Panc1 (cell line): ENCODE measurements at places on chromosomes 2 and 18. TPM values are rescaled to one million over a fixed set of nuclear protein-coding genes. Genes with fewer than 3 reads are reported as not detected.

DNA sequence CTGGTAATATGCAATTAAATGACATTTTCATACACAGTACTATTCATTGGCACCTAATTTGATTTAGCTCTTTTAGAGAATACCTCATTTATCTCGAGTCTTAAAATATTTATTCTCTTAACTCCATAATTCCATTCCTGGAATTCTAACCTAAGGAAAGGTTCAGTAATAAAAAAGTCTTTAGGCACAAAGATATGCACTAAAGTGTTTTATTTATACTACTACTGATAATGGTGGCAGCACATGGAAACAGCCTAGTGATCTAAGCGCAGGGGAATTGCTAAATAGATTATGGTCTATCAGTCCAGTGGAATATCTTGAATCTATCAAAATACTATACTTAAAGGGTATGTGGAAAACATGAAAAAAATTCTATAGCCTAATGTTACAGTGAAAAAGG, 142.5 kb upstream of the LTBP1 start:
- DNase-seq: no peak

The FBXO15 gene
- total RNA-seq: 1.9 TPM

DNA sequence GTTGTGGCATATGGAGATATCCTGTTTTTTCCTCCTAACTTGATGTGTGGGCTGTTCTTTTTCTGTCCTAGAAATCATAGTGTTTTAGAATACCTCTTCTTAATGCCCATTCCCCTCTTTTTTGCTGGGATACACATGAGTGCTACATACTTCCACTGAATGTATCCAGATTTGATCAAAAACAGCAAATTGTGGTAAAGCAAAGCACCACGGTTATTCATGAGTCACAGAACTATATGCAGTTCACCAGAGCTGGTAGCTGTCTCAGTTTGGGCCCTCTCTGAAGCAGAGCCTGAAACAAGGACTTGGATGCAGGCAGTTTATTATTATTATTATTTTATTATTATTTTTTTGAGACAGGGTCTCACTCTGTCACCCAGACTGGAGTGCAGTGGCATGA, 69.9 kb upstream of the CTLA4 start:
- DNase-seq: no peak

The CD207 gene
- total RNA-seq: not detected

The NEMP2 gene
- 12.0 TPM for total RNA-seq

DNA sequence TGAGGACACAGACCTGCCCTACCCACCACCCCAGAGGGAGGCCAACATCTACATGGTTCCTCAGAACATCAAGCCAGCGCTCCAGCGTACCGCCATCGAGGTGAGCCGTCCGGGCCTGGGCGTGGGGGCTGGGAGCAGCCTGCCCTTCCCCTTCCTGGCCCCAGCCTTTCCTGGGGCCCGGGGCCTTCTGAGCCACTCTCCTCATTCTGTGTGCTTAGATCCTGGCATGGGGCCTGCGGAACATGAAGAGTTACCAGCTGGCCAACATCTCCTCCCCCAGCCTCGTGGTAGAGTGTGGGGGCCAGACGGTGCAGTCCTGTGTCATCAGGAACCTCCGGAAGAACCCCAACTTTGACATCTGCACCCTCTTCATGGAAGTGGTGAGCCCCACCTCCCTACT, 157.9 kb downstream of the DYSF start:
- DNase-seq: no peak

- no peak for DNase-seq
These were observed 383.9 kb upstream of the HS6ST1 start for GRCh38 chr2:128702616-128703015.

- DNase-seq: no peak
These were observed 44.3 kb downstream of the AQP4 start for GRCh38 chr18:26821181-26821580.

DNA sequence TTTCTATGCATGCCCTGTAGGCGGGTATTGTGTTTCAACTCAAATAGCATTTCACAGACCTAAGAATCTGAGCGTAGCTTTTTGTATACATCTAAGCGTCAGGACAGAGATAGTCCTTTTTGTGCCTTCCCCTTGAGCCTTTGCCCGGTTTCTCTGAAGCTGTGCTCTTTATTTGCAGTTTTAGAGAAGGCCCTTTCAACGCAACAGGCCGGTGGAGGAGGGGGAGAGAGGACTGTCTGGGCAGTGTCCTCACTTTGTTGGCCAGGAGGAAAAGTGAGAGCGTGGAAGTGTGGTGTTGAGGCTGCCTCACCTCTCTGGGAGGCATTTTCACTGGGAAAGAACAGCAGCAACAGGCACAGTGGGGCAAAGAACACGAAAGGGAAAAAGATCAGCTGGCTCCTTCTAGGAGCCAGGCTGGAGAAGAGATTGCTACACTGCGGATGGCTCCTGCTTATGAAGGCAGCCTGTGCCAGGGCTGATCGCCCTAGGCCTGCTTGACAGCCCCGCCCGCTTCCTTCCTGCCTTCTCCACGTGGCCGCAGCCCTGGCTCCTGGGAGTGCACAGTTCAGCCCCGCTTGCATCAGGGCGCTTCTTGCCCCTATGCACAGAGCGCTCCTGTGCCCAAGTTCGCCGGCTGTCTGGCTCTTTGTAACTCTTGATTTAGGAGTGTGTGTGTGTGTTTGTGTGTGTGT, 195.6 kb upstream of the POU3F3 start:
- no peak for DNase-seq

GRCh38 chr2:152682663-152683062, 34.6 kb downstream of the PRPF40A start:
- DNase-seq: no peak

DNA sequence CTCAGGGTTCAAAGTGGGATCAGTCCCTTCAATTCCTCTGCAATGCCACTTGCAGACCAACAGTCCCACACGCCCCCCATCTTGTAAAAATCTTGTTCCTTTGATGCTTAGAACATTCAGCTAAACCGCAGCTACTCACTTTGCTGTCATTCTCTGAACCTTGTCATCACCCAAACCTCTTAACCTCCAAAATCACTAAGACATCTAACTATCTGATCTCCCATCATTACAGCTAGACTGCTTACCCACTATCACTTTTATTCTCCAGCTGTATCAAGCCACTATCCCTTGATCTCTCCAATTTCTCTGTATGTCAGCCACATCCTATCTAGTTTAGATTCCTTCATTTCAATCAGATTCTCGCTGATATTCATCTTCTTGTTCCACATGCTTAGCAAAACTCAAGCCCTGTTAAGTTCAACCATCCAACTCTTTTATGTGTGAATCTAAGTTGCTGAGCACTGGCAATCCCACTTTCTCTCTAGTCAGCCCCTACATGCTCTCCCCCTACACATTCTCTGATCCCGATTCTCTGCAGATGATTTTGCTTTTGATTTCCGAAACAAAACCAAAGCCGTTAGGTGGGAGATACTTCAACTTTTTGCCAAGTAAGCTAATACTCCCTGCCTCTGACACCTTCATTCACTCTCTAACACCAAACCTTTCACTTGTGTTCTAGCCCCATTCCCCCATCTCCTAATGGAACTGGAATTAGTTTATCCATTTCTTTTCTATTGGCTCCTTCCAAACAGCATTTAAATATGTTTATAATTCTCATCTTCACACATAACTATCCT, 4.6 kb downstream of the GTF3C2 start:
- no peak for DNase-seq

- DNase-seq: no peak
These were observed 49.9 kb upstream of the DAPL1 start for GRCh38 chr2:158745067-158745865.

- DNase-seq: no peak
These were observed 241.2 kb downstream of the ATAD2B start for GRCh38 chr2:23685706-23686105.

GRCh38 chr2:212532585-212532984, 6.0 kb downstream of the ERBB4 start:
- DNase-seq: no peak

The MGAT5 gene
- total RNA-seq: 22.1 TPM

The C2orf15 gene
- 1.5 TPM for total RNA-seq

- DNase-seq: no peak
These were observed 376.7 kb upstream of the SOX11 start for GRCh38 chr2:5315512-5315911.

GRCh38 chr2:66566726-66567399, 131.9 kb downstream of the MEIS1 start:
- DNase-seq: no peak

- DNase-seq: no peak
These were observed 205 bp downstream of the TET3 start for GRCh38 chr2:73984922-73985307.

DNA sequence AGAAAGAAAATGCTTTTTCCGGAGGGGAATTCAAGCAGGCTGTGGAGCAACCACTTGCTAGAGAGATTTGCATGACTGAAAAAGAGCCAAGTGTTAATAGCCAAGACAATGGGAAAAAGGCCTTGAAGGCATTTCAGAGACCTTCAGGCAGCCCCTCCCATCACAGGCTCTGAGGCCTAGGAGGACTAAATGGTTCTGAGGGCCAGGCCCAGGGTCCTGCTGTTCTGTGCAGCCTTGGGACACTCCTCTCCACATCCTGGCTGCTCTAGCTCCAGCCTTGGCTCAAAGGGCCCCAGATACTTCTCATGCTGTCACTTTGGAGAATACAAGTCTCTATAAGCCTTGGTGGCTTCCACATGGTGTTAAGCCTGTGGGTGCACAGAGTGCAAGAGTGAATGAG, 81.8 kb downstream of the B3GNT2 start:
- no peak for DNase-seq

- DNase-seq: no peak
These were observed 123.0 kb downstream of the CYP26B1 start for GRCh38 chr2:72024451-72025175.

- DNase-seq: no peak
These were observed 42.1 kb upstream of the PPP1R1C start for GRCh38 chr2:181943411-181944124.

The TRIM43B gene
- total RNA-seq: not detected

- no peak for DNase-seq
These were observed 159.2 kb downstream of the BCL2 start for GRCh38 chr18:63160172-63160995.

The SMIM21 gene
- not detected for total RNA-seq

DNA sequence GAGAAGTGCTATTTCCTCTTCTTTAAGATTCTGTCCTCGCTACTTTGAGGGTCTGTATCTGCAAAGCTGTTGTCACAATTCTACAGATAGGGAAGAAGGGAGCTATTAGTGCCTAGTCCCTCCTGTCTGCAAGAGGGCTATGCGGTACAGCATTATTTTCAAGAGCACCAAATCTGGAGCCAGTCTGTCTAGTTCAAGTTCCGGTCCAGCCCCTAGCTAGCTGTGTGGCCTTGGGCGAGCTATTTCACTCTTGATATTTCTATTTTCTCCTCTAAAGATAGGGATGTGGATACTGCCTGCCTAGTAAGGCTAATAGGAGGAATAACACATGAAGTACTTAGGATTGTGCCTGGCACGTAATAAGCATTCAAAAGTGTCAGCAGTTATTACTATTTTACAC, 272.4 kb downstream of the KCNE4 start:
- no peak for DNase-seq

The SLC1A4 gene
- 12.9 TPM for total RNA-seq

- DNase-seq: no peak
These were observed 187.4 kb downstream of the BCL2 start for GRCh38 chr18:63131959-63132818.

GRCh38 chr2:11118761-11119160, 36.5 kb upstream of the SLC66A3 start:
- no peak for DNase-seq

The ATOH8 gene
- total RNA-seq: 3.8 TPM

DNA sequence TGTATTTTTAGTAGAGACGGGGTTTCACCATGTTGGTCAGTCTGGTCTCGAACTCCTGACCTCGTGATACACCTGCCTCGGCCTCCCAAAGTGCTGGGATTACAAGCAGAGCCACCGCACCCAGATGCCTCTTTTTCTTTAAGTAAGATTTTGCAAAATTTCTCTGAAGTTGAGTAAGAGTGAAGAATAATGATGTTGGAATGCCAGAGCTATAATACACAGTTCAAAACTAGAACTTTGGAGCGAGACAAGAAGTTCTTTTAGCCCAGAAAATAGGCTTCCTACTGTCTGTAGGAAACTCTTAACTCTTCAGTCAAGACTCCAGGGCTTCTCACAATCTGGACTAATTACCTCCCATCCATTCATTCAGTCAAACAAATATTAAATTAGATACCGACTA, 51.4 kb downstream of the MARCHF4 start:
- DNase-seq: no peak

The FAM117B gene
- 7.8 TPM for total RNA-seq
